ENCODE measurements at places on chromosomes 2 and 18.

- DNase-seq, result no peak
Measured at GRCh38 chr18:77077401-77077800, 55.2 kb downstream of the MBP start.

DNA sequence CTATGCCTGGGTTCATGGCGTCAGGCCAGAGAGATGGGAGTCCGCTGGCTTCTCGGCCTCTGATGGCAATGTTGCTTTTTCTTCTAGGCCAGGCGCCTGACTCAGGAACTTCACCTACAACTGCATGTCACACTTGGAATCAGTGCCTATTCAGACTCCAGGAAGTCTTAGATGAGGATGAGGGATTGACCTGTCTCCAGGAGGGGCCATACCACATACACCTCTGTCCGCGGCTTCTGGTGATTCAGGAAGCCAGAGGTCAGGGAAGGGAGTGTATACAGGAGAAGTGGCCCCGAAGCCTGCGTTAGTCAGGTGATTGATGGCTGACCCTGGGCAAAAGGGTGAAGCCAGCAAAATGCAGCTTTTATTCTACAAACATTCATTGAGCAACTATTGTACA is 109.1 kb upstream of the RMDN2 start:
- DNase-seq, result no peak

- no peak for DNase-seq
Measured at GRCh38 chr18:56775701-56776100, 124.5 kb downstream of the WDR7 start.

GRCh38 chr18:25113566-25113965 is 238.4 kb downstream of the ZNF521 start:
- peak; percentile 8 for DNase-seq

DNA sequence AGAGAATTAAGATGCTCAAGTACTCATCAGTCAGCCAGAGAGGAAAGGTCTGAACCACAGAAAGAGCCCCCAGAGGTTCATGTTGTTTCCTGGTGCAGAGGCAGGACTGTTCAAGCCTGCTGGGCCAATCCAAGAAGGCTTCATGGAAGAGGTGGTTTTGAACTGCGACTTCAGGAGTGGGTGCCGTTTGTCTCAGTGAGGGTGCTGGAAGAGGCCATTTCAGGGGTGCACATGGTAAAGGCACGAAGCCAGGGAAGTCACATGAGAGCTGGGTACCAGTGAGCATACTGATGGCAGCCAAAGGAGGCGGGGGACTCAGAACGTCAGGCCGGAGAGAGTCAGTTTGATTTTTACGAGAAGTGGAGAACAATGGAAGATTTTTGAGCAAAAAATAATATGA is 55.5 kb downstream of the EMILIN2 start:
- no peak for DNase-seq

DNA sequence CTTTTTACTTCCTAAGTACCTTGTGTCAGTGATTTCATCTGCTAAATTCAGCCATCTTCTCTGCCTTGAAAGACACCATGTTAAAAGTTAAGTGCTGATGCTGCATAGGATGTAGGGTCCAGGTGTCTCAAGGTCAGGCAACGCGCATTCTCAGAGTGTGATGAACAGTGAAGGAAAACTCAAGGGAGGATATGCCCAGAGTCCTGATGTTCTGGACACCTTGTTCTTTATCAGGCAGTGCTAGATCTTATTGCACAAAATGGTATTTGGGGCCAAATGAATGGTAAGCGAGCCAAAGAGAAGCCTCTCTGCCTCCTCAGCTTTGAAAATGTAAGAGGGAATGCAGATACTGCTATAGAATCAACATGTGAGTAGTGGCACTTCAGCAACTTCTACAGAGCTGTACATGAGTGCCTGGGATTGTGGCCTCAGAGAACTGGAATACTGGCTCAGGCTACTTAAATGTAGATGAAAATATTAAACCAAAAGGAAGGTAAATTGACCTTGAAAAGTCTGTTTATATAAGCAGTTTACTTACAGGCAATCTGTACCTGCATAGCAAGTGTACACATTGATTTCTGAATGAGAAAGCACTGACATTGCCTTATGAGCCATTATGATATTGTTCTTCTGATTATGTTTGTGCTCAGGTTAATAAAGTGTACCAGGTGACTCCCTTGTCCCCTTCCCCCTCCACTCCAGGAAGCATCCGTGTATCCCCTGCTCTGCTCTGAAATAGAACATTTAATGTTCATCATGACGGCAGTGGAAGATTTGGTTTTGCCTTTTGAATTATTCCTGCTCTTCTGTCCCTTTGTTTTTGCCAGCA is 86.7 kb upstream of the RANBP2 start:
- DNase-seq, result no peak

DNA sequence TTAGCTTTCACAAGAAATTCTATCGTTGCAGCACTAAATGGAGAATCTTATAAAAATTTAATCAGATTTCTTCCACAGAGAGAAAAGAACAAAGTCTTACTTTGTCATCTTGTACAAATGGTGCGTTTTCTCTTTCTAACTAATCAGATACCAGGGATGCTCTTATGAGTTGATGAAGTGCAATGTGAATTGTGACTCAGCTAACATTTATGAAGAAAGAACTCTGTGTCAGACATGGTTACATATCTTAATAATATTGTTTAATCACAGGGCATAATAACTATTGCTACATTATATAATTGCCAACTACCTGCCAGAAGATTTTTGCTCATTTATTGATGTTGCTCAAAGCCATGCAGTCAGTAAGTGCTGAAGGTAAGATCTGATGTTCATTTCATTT is 465.0 kb downstream of the CCDC85A start:
- DNase-seq, result no peak

- DNase-seq, result no peak
Measured at GRCh38 chr2:107107351-107107750, 221.4 kb upstream of the ST6GAL2 start.

- no peak for DNase-seq
Measured at GRCh38 chr2:122737429-122738077, 982.1 kb downstream of the TSN start.

GRCh38 chr18:13243363-13243762 is 24.8 kb downstream of the LDLRAD4 start:
- no peak for DNase-seq

DNA sequence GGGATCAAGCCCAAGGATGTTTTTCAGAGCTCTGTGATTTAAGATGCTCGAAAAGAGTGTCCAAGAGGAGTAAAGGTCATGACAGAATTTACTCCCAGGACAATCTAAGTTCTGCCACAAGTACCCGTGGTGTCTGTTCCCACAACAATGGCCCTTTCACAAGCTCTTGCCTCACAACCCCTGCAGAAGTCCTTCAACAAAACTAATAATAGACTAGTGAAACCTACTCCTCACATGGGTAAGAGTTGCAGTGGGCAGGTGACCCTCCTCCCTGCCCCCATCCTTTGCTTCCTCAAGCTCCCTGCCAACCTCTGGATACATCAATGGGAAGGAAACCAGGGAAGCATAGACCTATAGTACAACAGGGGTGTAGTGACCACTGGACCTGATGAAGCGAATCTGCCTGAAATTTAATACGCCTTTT is 34.9 kb downstream of the PTCD3 start:
- DNase-seq, result no peak

DNA sequence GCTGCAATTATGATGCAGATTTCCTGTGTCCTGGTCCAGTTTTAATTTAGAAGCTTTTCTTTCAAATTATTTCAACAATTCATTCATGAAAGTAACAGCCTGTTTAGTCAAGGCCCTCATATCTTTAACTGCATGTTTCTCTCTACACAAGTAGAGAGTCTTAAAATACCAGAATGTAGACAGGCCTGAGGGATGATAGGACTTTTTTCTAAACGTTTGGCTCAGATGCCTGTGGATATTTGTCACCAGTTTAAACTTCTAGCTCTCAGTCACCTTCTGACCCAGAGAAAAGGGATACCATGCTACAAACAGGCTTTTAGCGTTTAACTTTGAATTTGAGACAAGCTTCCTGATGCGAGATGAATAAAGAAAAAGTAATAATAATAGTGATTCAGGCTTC is 15.7 kb downstream of the COL5A2 start:
- no peak for DNase-seq

DNA sequence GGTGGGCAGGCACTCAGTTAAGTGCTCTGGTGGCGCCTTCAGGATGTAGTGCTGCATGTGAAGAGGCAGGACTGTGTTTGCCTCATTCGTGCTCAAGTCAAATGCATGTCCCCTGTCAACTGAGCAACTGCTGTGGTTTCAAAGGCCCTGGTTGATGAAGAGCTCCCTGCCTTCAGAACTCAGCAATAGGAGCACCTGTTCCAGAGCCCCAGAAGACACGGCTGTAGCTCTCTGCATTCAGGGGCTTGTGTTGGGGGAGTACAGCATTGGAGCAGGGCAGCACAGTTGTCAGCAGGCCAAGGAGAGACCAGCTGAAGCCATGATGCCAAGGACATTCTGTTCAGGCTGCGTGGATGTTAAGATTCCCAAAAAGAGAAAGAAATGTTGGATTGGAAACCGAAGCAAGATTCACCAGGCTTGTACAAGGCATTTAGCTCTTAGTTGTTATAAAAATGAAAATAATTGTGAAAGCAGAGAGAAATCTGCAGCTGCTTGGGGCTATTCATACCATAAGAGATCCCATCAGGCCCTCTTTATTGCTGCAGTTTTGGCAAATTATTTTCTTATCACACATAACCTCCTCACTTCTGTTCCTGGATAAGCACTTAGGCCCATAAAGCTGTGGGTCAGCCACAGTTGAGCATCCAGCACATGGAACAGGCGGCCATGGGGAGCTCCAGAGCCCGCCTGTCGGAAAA is 252.4 kb upstream of the ZNF521 start:
- peak; percentile 61 for DNase-seq

DNA sequence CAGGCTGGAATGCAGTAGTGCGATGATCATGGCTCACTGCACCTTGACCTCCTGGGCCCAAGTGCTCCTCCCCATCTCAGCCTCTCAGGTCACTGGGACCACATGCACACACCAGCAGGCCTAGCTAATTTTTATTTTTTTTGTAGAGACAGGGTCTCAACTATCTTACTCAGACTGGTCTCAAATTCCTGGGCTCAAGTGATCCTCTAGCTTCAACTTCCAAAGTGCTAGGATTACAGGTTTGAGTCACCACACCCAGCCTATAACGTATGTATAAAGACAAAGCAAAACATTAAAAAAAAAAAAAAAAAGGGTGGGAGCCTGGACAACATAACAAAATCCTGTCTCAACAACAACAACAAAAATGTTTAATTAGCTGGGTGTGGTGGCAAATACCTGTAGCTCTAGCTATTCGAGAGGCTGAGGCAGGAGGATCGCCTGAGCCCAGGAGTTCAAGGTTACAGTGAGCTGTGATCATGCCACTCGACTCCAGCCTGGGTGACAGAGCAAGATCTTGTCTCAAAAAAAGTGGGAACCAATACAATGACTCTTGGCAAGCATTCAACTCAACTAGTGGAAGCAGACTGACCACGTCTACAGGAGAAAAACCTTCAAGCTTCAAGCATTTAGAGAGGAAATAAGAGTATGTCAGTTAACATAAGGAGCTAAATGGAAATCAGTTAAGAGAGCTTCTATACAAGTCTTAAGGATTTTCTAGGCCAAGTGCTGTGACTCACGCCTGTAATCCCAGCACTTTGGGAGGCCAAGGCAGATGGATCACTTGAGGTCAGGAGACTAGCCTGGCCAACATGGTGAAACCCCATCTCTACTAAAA is 2.6 kb downstream of the GTF3C2 start:
- no peak for DNase-seq

- DNase-seq, result no peak
Measured at GRCh38 chr2:180356676-180357075, 349.6 kb upstream of the CWC22 start.

DNA sequence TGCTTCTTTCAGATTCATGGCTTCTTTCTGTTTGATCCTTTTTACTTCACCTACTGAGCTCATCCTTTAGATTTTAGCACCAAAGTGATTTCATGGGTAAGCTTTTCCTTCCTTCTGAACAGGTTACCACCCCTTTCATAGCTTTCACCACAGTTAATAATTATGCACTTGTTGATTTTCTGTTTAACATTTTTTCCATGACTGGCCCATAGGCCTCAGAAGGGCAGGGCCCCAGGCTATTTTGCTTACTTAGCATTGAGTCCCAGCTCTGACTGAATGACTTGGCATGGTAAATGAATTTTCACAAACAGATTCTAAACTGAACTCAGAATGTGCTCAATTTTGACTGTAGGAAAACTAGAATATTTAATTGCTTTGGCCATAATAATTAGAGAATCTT is 177.0 kb downstream of the GCA start:
- no peak for DNase-seq

DNA sequence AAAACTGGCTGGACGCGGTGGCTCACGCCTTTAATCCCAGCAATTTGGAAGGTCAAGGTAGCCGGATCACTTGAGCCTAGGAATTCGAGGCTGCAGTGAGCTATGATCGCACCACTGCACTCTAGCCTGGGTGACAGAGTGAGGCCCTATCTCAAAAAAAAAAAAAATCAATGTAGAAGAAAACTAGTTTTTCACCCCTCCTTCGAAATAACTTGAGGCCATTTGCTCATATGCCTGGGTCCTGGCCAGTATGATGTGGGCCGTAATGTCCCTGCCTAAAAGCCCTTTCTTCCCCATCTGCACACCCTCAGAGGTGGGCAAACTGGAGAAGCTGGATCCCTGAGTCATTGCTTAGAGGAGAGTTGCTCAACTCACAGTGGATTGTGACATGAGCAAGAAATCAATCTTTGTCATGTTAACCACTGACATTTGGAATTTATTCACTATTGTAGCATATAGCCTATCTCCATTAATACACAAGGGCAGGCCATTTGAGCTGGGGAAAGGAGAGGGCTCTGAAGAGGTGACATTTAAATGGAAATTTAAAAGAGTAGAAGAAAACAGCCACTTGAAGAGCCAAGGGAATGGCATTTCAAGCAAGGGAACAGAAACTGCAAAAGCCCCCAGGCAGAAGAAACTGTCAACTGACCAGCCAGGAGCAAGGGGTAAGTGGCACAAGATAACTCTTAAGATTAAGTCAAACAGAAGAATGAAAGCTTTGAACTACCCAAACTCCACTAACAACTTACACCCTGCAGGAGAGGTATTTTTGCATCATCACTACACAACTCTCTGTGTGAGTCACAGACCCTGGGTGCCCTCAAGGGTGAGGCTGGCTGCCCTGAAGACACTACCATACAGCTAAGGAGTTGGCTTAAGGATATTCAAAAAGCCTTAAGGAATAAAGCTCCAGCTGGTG is 7.6 kb upstream of the METTL21A start:
- DNase-seq, result no peak

DNA sequence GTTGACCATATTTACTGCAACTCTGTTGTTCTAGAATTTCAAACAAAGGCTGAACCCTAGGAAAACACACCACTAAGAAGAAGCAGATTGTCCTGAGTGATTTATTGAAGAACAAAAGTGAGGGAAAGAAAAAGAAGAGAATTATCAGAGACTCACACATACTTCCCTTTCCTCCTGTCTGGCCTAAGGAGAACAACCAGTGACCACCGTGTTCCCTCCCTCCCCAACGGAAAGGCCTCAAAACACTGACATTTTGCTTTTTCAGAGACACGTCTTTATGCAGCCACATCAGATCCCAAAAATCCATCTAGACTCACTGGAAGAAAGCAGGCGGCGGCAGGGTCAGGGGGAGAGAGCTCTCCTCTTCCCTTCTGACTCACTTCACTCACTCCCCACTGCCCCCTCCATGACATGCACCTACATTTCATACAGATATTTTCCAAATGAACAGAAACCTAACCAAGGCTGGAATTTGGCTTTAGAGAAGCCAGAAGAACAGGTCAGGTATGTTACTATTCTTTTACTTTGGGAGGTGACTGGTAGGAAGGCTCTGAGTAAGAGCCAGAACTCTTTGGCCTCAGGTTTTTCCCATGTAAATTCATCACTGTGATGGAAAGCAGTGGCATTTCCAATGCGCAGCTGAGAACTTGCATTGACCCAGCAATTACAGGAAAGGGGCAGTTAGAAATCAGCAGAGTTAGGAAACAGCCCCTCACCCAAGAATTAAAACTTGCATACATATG is 169.9 kb downstream of the BCL11A start:
- DNase-seq, result no peak

Measured in SK-N-SH (cell line).